ENCODE measurements at places on chromosomes 1 and 21. TPM values are rescaled to one million over a fixed set of nuclear protein-coding genes. Genes with fewer than 3 reads are reported as not detected.

DNA sequence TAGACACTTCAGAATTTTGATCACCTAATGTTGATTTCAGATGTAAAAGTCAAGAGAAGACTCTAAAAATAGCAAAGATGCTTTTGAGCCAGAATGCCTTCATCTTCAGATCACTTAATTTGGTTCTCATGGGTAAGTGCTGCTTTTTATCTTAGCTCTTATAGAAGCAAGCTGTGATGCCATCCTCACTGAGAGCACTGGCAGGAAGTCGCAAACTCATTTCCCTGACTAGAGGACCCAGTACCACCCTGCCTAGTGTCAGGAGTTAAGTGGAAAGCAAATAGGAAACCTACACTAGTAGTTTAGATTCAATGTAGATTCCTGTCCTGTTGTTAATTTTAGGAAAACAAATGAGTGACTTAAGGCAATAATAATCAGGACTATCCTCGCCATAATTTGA, 12.1 kb downstream of the IFNAR2 start:
- peaks cover 37% of the 10 kb centered on the region for H3K36me3 ChIP-seq
- no peak overlapping the region for H3K4me3 ChIP-seq
- H3K4me1 ChIP-seq: peaks cover 84% of the 10 kb centered on the region
- DNase-seq: peak; percentile 32
- peak overlapping the region; percentile 46 for H3K27ac ChIP-seq
- no peaks in the 10 kb centered on the region for H3K27me3 ChIP-seq

The GPR25 gene
- not detected for total RNA-seq

GRCh38 chr1:61386770-61387169, 304.4 kb downstream of the NFIA start:
- no peak for DNase-seq
- H3K27ac ChIP-seq: no peak overlapping the region
- H3K27me3 ChIP-seq: no peaks in the 10 kb centered on the region
- peaks cover 5% of the 10 kb centered on the region for H3K4me1 ChIP-seq
- H3K36me3 ChIP-seq: peaks cover 27% of the 10 kb centered on the region

GRCh38 chr1:114353262-114353661, 157.7 kb downstream of the TRIM33 start:
- no peak overlapping the region for H3K27ac ChIP-seq
- no peaks in the 10 kb centered on the region for H3K36me3 ChIP-seq
- DNase-seq: no peak
- H3K4me3 ChIP-seq: no peak overlapping the region
- peaks cover 2% of the 10 kb centered on the region for H3K4me1 ChIP-seq

The ACKR1 gene
- total RNA-seq: not detected

The RTCA gene
- 58.2 TPM for total RNA-seq

GRCh38 chr1:207937204-207937603, 26.3 kb upstream of the CD34 start:
- H3K4me3 ChIP-seq: no peak overlapping the region
- no peak overlapping the region for H3K27ac ChIP-seq
- H3K27me3 ChIP-seq: peaks cover 22% of the 10 kb centered on the region
- H3K4me1 ChIP-seq: no peaks in the 10 kb centered on the region
- no peak for DNase-seq
- H3K36me3 ChIP-seq: peaks cover 1% of the 10 kb centered on the region

The FGR gene
- 0.27 TPM for total RNA-seq

The FCRL5 gene
- not detected for total RNA-seq

DNA sequence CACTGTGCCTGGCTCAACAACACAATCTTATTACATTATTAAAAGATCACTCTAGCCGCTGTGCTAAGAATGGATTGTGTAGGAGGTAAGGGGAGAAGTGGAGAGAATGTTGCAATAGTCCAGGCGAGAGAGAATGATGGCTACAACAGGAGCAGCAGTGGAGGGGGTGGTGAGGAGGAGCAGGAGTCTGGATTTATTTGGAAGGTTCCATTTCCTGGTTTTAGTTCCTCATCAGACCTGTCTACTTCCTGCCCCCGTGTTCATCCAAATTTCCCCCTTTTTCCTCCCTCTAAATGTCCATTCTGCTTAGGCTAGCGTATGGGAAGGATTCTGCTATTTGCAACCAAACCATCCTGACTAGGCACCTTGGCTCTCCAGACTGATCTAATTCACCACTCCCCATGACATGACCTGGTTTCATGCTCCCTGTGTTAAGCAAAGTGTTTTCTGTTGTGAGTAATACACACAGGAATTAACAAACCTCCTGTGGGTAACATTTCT, 35.1 kb upstream of the EYA3 start:
- no peaks in the 10 kb centered on the region for H3K36me3 ChIP-seq
- no peaks in the 10 kb centered on the region for H3K4me1 ChIP-seq
- no peak overlapping the region for H3K4me3 ChIP-seq
- peaks cover 17% of the 10 kb centered on the region for H3K27me3 ChIP-seq
- DNase-seq: no peak

DNA sequence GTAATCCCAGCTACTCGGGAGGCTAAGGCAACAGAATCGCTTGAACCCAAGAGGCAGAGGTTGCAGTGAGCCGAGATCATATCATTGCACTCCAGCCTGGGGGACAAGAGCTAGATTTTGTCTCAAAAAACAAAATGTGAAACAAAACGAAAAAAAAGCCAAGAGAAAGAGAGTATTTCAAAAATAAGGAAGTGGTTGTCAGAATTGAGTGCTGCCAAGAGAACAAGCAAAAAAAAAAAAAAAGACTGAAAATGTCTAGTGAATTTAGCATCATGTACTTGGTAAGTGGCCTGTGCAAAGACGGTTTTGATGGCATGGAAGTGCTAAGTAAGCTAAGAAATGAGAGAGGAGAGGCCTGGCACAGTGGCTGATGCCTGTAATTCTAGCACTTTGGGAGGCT, 14.3 kb downstream of the KPNA6 start:
- H3K4me1 ChIP-seq: peaks cover 44% of the 10 kb centered on the region
- no peak for DNase-seq
- peaks cover 4% of the 10 kb centered on the region for H3K36me3 ChIP-seq
- no peaks in the 10 kb centered on the region for H3K27me3 ChIP-seq
- no peak overlapping the region for H3K4me3 ChIP-seq
- H3K27ac ChIP-seq: no peak overlapping the region

DNA sequence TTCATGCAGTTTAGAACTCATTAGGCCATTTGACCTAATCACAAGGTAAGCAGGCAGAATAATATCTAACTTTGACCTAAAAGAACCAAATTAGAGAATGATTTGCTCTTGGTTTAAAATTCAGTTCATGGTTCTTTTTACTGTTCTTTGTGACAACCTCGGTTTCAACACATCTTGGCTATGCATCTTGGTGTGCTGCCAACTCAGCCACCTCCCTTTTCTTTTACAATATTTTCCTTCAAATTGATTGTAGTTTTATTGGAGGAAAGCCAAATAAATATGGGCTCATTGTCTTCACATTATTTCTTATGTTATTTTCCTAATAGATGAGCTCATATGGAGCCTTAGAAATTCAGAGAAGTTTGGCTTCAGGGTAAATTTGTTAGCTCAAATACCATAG, 338.3 kb downstream of the SIPA1L2 start:
- H3K36me3 ChIP-seq: no peaks in the 10 kb centered on the region
- no peak for DNase-seq
- H3K4me1 ChIP-seq: no peaks in the 10 kb centered on the region
- H3K27me3 ChIP-seq: no peaks in the 10 kb centered on the region

- DNase-seq: no peak
- H3K36me3 ChIP-seq: no peaks in the 10 kb centered on the region
These were observed 196.7 kb upstream of the VAMP3 start for GRCh38 chr1:7574121-7575040.

The DEGS1 gene
- 27.9 TPM for total RNA-seq

DNA sequence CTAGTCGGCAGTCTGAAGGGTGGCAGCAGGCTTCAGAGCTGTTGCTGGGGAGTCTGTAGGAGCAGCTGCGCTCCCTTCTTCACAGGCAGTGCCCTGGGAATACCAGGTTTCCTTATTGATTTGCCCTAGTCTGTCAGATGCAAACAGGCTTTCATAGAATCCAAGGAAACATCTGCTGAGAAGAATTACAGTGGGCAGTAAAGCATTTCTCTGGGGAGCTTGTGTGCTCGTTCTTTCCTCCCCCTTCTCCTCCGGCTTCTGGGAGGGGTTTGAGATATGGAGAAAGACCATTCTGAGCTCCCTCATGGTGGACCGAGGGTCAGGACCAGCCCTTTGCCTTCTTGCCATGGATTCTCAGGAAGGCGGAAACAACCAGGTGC, 25.4 kb upstream of the PARP1 start:
- no peaks in the 10 kb centered on the region for H3K36me3 ChIP-seq
- H3K27me3 ChIP-seq: no peaks in the 10 kb centered on the region
- no peak overlapping the region for H3K4me3 ChIP-seq
- no peak overlapping the region for H3K27ac ChIP-seq
- H3K4me1 ChIP-seq: peaks cover 3% of the 10 kb centered on the region

- no peak overlapping the region for H3K27ac ChIP-seq
- H3K4me3 ChIP-seq: no peak overlapping the region
- peaks cover 35% of the 10 kb centered on the region for H3K36me3 ChIP-seq
These were observed 138.7 kb downstream of the GALNT2 start for GRCh38 chr1:230205719-230206198.

The FCAMR gene
- not detected for total RNA-seq

GRCh38 chr1:64581843-64582185, 111.9 kb downstream of the CACHD1 start:
- H3K4me3 ChIP-seq: no peak overlapping the region
- no peaks in the 10 kb centered on the region for H3K27me3 ChIP-seq
- no peak overlapping the region for H3K27ac ChIP-seq
- DNase-seq: no peak
- no peaks in the 10 kb centered on the region for H3K4me1 ChIP-seq

- no peak overlapping the region for H3K4me3 ChIP-seq
- no peaks in the 10 kb centered on the region for H3K27me3 ChIP-seq
- no peak overlapping the region for H3K27ac ChIP-seq
These were observed 41.0 kb downstream of the RUNX3 start for GRCh38 chr1:24888971-24889676.

GRCh38 chr1:181801617-181802016, 259.9 kb downstream of the ZNF648 start:
- H3K27ac ChIP-seq: no peak overlapping the region
- no peaks in the 10 kb centered on the region for H3K4me1 ChIP-seq
- no peak for DNase-seq

The OR14K1 gene
- total RNA-seq: not detected

The RPS6KA1 gene
- total RNA-seq: 109 TPM

DNA sequence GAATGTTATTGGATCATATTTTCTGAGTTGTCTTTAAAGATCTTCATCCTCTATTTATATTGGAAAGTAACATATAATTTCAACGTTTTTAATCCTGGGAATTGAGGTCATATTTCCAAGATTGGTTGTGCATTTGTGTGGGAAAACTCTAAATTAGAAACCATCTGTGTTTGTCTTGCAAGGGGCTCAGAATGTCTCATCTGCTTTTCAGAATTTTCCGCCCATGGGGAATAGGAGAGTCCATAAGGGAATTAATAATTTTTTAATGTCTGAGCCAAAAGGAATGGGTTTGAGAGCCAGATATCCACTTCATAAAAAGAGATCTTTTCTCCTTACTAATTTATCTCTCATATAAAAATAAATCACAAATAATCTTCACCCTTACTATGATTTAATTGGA, 84.8 kb upstream of the MAP1LC3C start:
- H3K4me1 ChIP-seq: no peaks in the 10 kb centered on the region
- no peaks in the 10 kb centered on the region for H3K36me3 ChIP-seq
- DNase-seq: no peak
- no peak overlapping the region for H3K27ac ChIP-seq
- H3K27me3 ChIP-seq: peaks cover 6% of the 10 kb centered on the region
- no peak overlapping the region for H3K4me3 ChIP-seq

The SERPINC1 gene
- total RNA-seq: not detected

The LCE1B gene
- total RNA-seq: not detected

GRCh38 chr1:2110738-2111673, 60.8 kb downstream of the PRKCZ start:
- DNase-seq: no peak
- H3K4me3 ChIP-seq: no peak overlapping the region
- H3K4me1 ChIP-seq: peaks cover 7% of the 10 kb centered on the region
- no peaks in the 10 kb centered on the region for H3K36me3 ChIP-seq
- H3K27me3 ChIP-seq: no peaks in the 10 kb centered on the region

GRCh38 chr1:156052862-156053767, 483 bp downstream of the UBQLN4 start:
- H3K27me3 ChIP-seq: no peaks in the 10 kb centered on the region
- H3K36me3 ChIP-seq: peaks cover 15% of the 10 kb centered on the region
- H3K4me3 ChIP-seq: peak overlapping the region; percentile 93
- H3K27ac ChIP-seq: peak overlapping the region; percentile 78
- DNase-seq: peak; percentile 79

- no peak overlapping the region for H3K4me3 ChIP-seq
- H3K36me3 ChIP-seq: no peaks in the 10 kb centered on the region
- H3K27ac ChIP-seq: no peak overlapping the region
- DNase-seq: no peak
These were observed 4.4 kb downstream of the PCAT6 start for GRCh38 chr1:202815120-202815519.

The AADACL4 gene
- total RNA-seq: not detected

DNA sequence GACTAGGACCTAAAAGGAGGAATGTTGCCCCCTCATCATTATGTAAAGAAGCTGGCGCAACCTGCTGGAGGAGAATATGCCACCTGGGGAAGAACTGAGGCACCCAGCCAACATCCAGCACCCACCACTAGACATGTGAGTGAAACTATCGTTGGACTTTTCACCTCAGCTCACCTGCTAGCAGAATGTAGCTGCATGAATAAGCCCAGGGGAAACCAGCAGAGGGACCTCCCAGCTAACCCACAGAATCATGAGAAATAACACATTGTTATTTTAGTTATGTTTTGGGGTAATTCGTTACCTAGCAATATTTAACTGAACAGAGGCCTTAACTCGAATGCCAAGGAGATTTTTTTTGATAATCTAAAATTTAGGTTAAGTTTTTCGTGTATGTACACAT, 542.5 kb upstream of the DAB1 start:
- H3K27ac ChIP-seq: no peak overlapping the region
- no peaks in the 10 kb centered on the region for H3K36me3 ChIP-seq
- no peak for DNase-seq
- no peaks in the 10 kb centered on the region for H3K4me1 ChIP-seq
- no peaks in the 10 kb centered on the region for H3K27me3 ChIP-seq

- DNase-seq: no peak
- H3K27me3 ChIP-seq: peaks cover 9% of the 10 kb centered on the region
- H3K4me1 ChIP-seq: no peaks in the 10 kb centered on the region
- no peak overlapping the region for H3K4me3 ChIP-seq
- H3K36me3 ChIP-seq: no peaks in the 10 kb centered on the region
These were observed 7.0 kb upstream of the RWDD3 start for GRCh38 chr1:95226781-95227660.

All from activated CD4-positive, alpha-beta memory T cell treated with anti-CD3 and anti-CD28 coated beads for 36 hours (primary cell).